ENCODE measurements at places on chromosomes 4 and X.

- DNase-seq: no peak
These were observed 192.3 kb downstream of the SPATA18 start for GRCh38 chr4:52243367-52243766.

DNA sequence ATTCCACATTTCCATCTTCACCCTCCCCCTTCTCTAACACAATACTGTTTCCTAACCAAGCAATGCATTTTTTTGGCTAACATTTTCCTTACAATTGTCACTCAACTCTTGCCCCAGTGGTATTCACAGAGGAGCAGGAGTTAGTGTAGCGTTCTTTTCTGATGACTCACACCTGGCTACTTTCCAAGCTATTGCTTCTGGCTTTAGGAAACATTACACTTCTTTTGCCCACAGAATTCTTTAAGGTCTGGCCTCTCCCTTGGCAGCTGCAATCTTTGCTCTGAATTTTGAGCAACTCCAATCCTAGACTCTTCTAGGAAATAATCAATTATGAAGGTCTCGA, 27.5 kb upstream of the PDGFC start:
- peak; percentile 80 for DNase-seq

DNA sequence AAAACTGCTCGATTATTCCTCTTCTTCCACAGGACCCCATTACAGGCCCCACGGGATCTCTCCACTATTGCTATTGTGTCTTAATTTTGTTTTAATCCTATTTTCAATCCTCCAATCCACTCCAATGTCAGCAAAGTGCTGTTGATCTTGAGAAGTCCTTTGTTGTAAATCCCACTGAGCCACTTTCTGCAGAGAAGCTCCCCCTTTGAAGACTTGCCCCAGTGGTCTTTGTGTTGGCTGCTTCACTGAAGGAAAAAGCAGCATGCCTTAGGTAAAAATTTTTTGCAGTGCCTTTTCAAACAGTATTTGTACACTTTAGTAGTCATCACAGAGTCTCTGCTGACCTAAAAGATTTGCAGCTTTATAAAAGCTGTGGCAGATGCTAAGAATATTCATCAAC, 252.0 kb upstream of the SLC7A11 start:
- no peak for DNase-seq

GRCh38 chr4:9906996-9907395, 114.3 kb downstream of the SLC2A9 start:
- DNase-seq: no peak

GRCh38 chrX:1323315-1323714, 13.3 kb upstream of the IL3RA start:
- DNase-seq: no peak

GRCh38 chr4:3644849-3645627, 112.8 kb upstream of the LRPAP1 start:
- no peak for DNase-seq

DNA sequence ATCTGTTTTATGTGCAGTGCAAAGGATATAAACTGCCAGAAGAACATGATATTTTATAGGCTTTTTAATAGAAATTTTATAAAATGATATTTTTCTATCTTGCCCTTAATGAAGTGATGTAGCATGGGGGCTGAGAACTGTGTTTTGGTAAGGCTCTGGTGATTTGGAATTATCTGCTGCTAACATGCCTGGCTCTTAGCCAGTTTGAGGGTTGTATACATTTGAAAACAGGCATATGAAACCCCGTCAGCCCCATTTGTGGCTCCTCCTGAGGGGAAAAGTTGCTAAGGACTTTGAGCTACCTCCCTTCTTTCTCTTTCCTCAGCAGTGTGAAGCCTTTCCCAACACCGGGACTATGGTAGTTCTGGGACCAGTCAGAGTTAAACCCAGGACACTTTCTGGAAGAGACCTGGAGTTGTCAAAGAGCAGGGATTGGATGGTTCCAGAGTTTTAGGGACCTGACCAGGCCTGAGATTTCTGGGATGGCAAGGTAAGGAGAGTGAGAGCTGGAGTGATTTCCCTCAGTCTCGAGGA, 4.7 kb downstream of the SFRP2 start:
- DNase-seq: no peak

- no peak for DNase-seq
These were observed at the start of gene LPAR4 for GRCh38 chrX:78747489-78747888. LPAR4 (plus strand) TSS chrX:78747720; CDS start chrX:78754870, 7,150 bp downstream.

- DNase-seq: no peak
These were observed 255 bp downstream of the GYG2 start for GRCh38 chrX:2828959-2829411.

GRCh38 chrX:9861711-9862110, 75.5 kb downstream of the SHROOM2 start:
- DNase-seq: no peak

DNA sequence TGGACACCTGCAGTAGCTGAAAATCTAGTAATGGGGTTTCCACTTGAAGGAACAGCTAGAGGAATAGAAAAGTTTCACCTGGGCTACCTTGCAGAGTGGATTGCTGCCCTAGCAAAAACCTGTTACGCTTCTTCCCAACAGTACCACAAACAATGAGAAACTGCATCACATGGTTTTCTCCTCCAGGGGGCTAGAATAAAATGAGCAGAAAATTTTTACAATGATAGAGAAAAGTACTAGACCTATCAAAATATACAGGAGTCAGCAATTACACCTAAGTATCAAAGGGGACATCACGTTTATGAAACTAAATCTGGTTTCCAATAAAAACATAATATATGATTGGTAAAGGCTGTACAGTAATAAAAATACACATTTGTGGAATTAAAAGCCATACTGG, 423.1 kb upstream of the PITX2 start:
- DNase-seq: no peak

- DNase-seq: no peak
These were observed 21.2 kb upstream of the UGT8 start for GRCh38 chr4:114577386-114577785.

DNA sequence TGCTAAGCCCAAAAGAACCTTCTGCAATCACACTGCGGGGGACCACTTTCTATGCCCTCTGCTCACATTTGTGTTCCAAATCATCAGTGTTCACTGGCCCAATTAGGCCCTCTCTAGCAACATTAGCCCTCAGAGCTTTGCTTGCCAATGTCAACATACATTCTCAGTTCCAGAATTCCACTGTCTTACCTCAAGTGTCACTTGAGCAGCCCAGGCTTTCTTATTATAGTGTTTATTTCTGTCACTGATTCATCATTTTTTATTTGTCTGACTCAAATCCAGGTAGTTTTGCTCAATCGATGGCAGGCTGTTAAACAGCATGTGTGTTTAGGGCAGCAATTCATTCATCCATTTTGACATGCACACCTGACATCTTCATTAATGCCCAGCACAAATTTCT, 291.2 kb downstream of the TEX13A start:
- no peak for DNase-seq

GRCh38 chrX:27380163-27380845, 82.8 kb downstream of the PPP4R3C start:
- DNase-seq: no peak

DNA sequence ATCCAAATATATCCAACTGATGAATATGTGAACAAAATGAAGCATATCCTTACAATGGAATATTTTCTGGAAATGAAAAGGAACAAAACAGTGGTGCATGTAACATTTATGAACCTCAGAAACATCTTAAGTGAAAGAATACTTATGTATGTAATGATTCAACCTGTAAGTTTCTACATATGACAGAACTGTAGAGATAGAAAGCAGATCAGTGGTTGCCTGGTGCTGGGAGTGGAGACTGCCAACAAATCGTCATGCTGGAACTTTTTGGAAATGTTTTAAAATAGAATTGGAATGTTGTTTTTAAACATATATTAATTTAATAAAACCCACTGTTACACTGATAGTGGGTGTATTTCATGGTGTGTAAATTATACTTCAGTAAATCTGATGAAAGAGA, 667.5 kb downstream of the RAPGEF2 start:
- no peak for DNase-seq

GRCh38 chr4:36088542-36088941, 155.8 kb downstream of the ARAP2 start:
- DNase-seq: no peak

GRCh38 chrX:40457406-40457805, 123.4 kb upstream of the ATP6AP2 start:
- DNase-seq: no peak

DNA sequence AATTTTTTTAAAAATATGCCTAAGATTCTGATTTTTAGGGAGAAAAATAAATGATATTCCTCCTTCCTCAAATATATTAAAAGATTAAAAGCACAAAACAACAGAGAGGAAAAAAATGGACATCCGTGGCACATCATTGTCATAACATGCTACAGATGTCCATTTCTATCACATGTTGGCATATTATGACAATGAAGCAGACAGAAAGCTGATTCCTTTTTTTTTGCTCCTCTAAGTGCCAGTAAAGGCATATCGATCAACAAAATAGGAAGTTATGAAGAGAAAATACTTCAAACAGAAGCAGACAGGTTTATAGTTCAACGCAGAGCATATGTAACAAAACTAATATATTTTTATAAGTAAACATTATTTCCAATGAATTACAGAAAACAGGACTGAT, 11.2 kb downstream of the KLHL8 start:
- no peak for DNase-seq

DNA sequence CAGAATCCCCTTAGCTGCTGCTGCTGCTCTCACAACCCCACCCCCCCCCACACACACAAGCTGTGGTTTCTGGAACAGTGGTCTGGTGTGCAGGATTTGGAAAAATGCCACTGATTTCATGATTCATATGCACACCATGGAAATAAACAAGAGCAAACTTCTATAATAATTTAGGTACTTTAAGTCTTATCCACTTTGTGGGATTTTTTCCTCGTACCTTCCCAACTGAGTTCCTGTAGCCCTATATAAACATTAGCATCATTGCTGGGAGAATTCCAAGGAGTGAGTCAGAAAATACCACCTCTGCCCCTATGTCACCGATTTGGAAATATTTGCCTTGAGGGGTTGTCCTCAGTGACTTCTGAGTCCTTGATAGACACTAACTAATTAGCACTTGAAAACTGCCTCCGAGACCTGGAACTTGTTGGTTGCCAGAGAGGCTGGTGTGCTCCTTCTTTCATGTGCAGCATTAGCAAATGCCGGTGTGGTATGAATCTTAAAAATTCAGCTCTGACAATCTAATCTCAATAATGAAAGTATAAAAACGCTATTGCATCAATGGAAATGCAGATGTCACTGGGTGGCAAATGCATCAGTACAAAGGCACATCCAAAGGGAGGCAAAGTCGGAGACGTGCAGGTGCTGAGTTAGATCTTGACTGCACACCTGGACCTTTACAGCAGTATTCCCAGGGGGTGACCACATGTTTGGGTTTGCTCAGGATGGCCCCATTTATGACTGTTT, 61.8 kb downstream of the CPE start:
- DNase-seq: no peak

DNA sequence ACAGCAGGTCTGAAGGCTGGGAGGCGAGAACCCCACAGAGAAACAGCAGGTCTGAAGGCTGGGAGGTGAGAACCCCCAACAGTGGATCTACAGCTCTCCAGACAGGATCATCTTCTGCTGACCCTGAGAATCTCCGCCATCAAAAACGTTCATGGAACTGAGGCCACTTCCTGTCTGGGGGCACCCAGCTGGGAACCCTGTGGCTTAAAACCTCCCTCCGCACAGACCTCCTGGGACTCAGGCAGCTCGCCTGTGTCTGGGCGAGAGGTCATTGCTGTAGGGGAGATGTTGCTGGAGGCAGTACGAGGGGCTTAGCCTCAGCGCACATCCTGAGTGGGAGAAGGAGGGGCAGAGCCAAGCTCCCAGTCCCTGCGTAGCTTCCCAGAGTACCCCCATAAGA, 15.1 kb upstream of the CLDN24 start:
- no peak for DNase-seq

- no peak for DNase-seq
These were observed 485.6 kb upstream of the GALNT7 start for GRCh38 chr4:172683021-172683420.

DNA sequence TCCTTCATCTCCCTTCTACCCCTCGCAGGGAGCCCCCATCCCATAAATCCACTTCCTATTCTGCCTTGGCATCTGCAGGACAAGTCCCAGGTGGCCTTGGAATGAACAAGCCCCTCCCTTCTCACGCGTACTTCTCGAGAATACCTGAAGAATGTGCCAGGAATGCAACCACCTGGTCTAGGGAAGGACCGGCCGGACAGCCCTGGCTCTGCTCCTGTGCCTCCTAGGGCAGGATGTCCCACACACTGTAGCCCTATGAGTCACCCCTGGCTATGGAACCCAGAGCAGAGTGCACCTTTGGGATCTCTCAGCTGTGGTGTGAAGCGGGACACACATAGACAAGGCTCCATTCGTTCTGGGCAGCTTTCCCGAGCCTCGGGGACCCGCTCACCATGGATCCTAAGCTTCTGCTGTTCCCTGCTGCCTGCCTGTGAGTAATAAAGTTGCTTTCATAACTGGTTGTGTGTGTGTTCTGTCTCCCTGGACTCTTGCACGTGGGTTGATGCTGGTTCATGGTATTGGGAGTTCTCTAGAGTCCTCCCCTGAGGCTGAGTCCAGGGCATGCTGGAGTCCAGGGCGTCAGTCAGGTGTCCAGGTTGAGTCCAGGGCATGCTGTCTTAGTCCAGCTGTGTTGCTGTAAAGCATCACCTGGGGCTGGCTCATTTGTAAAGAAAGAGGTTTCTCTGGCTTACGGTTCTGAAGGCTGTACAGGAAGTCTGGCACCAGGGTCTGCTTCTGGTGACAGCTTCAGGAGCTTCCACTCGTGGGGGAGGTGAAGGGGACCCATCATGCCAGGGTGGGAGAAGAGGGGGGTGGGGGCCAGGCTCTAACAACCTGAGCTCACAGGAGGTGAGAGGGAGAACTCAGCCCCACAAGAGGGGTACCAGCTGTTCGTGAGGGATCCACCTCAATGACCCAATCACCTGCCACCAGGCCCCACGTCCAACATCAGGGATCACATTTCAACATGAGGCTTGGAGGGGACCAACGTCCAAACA, 7.4 kb upstream of the PDE6B start:
- no peak for DNase-seq

DNA sequence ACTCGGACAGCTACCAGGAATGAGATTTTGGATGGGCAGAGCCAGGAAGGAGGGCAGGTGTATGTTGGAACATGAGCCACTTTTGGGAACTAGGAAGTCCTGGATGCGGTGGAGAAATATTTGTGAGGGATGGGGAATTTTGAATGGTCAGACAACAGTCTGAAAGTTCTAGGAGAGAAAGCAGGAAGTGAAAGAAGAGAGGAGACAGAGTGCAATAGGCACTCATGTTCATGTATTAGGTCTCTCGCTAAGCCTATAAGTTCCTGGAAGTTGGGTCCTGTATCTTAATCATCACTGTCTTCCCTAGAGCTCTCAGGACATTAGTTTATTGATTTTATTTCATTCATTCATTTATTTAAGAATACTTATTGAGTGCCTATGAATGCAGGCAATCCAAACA, 65.7 kb upstream of the CITED1 start:
- no peak for DNase-seq

- no peak for DNase-seq
These were observed 51.2 kb upstream of the PGRMC2 start for GRCh38 chr4:128338634-128339355.

GRCh38 chr4:2318885-2319284, 57.0 kb upstream of the MXD4 start:
- DNase-seq: no peak

DNA sequence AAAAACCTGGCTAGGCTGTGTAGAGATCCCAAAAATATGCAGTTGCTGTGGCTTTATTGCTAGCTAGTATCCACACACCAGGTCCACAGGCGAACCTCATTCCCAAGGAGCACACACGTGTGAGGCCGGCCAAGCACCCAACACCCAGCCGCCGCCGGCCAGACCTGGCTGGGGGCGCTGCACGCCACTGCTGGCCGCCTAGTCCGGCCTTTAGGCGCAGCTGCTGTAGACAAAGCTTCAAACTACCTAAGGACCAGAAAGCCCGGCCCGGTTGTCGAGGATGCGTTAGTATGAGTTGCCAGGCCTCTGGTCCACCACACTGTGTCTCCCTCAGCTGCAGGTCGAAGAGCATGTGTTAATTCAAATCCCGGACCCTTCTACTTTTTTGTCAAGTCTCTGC, 3.1 kb downstream of the POU3F4 start:
- DNase-seq: no peak

Measured in right renal cortex interstitium (tissue), 3 donors.